ENCODE measurements at places on chromosomes 5 and 9.

DNA sequence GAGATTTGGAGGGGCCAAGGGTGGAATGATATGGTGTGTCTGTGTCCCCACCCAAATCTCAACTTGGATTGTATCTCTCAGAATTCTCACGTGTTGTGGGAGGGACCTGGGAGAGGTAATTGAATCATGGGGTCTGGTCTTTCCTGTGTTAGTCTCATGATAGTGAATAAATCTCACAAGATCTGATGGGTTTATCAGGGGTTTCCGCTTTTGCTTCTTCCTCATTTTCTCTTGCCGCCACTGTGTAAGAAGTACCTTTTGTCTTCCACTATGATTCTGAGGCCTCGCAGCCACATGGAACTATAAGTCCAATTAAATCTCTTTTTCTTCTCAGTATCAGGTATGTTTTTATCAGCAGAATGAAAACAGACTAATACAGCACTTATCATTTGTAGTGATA is 29.5 kb upstream of the SPIN1 start:
- no peak for DNase-seq

- no peak for DNase-seq
Observed at GRCh38 chr5:38758774-38759600, 86.8 kb upstream of the OSMR start.

- DNase-seq, result no peak
Observed at GRCh38 chr5:141743866-141744272, 61.8 kb upstream of the ARAP3 start.

GRCh38 chr5:15594977-15595568 is 95.1 kb downstream of the FBXL7 start:
- no peak for DNase-seq

- no peak for DNase-seq
Observed at GRCh38 chr9:27022920-27023319, 17.4 kb upstream of the LRRC19 start.

DNA sequence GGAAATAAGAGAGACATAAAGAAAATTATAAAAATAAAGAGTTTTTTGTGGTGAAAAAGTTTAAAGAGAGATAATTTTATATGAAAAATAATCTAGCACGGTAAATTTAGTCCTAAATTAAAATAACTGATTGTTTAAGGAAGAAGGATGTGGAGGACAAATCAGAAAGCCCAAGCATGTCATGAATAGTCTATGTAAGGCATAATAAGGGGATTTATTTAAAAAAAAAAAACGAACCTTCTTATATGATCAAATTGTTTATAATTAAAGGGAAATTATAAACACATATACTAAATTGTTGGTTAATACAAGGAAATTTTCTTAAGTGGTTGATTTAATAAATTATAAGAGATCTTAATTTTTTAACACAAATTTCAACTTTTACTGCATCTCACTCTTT is 551.8 kb upstream of the TYRP1 start:
- no peak for DNase-seq

- DNase-seq, result no peak
Observed at GRCh38 chr5:135989686-135990085, 34.9 kb upstream of the LECT2 start.
